ENCODE measurements at places on chromosomes 1 and 21. TPM values are rescaled to one million over a fixed set of nuclear protein-coding genes. Genes with fewer than 3 reads are reported as not detected.

The CELA2A gene
- 0.28 TPM for total RNA-seq

The FRRS1 gene
- total RNA-seq = 39.2 TPM

The A3GALT2 gene
- total RNA-seq = not detected

The ZSCAN20 gene
- 12.7 TPM for total RNA-seq
